Brain pericyte (primary cell): ENCODE measurements at places on chromosomes 7 and 10.

DNA sequence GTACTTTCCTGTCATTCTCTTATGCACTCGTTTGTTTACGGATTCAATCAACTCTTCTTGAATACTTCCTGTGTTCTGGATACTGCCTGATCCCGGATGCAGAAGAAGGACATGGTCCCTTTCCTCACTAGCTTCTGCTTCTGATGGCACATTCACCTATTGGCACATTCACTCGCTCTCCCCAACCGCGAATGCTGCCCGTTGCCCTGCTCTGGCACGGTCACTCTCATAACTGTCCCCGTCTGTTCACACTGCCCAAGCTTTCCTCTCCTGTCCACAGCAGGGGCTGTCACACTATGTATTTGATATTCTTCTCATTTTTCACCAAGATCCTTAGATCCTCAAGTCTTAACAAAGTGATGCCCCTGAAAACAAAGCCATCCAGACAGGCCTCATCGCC, 327.4 kb downstream of the PAXIP1 start:
- no peak for DNase-seq

- no peak for DNase-seq
Measured at GRCh38 chr10:822197-822596, 109.3 kb downstream of the LARP4B start.

- DNase-seq, result no peak
Measured at GRCh38 chr10:77230194-77230593, 407.4 kb downstream of the KCNMA1 start.

DNA sequence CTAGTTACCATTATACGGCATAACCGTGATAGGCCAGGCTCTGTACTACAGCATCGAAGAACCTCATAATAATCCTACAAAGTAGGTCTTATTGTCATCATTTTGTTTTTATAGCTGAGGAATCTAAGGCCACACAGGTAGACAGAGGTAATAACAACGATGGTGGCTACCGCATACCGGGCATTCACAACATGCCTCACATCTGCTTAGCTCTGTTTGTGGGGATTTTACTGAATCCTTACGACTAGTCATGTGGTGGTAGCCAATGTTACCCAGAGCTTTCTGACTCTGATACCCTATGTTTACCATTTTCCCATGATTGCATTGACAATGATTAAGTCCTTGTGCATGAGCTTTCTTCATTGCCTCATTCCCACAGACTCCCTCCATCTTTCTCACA, 269.4 kb downstream of the TCF7L2 start:
- no peak for DNase-seq

GRCh38 chr7:131633342-131633843, 77.0 kb upstream of the PODXL start:
- no peak for DNase-seq

GRCh38 chr7:66257481-66257880, 52.3 kb downstream of the TPST1 start:
- no peak for DNase-seq

DNA sequence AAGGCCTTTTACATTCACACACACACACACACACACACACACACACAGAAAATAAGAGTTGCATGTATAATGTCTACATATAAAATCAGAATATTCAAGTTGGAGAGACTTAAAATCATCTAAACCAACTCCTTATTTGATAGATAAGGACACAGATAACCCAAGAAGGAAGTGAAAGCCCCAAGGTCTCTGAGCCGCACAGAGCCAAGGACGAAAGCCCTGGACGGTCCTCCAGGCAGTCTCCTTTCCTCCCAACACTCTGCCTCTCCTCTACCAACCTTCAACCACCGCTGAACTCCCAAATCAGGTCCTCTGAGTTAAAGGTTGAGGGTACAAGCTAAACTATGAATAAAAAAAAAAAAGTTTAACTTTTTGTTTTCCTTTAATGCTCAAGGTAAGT, 28.2 kb downstream of the UBE2H start:
- DNase-seq, result no peak

DNA sequence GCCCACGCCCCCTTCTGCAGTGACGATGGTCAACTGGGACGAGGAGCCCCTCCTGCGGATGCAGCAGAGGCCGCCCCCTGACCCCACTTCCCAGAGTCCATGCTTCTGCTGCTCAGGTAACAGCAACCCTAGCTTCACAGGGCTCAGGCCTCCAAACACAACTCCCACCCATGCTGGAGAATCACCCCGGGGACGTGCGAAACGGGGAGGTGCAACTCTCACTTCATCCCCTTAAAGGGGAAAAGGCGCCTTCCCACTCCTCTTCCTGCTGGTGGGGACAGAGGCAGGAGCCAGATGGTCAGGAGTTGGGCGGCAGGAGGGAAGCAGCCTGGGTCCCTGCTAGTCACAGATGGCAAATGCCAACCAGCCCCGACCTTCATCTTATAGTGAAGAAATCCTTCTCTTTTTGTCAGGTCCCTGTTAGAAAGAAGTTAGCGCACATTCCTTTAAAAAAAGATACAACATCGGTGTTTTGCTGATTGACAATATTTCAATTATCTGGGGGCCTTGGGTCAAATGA, 155.4 kb downstream of the DIP2C start:
- DNase-seq, result no peak

DNA sequence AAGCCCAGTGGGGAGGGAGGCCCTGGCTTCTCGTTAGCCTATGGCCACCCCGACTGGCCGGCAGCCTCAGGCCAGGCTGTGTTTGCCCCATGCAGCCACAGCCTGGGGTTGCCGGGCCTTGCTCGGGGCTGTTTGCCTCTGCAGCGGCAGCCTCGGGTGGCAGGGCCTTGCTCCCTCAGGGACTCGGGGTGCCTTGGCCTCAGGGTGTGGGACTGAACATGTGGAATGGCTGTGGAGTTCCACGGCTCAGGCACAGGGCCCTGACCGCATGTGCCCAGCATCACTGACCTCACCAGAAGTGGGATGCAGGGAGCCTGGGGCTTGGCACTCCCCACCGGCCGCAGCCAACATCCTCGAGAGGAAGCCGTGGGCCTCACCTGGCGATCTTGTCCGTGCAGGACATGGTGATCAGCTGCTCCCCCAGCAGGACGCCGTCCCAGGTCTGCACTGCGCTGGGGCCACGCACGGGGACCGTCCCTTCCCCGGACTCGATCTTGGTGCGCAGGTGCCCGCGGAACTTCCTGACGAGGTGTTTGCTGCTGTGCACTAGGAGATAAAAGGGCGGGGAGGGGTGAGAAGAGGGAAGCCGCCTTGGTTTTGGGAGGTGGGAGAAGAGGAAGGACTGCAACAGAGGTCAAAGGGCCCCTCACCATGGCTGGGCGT, 160.5 kb downstream of the WDR37 start:
- no peak for DNase-seq

GRCh38 chr7:99624484-99624883, 7.7 kb downstream of the ZSCAN25 start:
- no peak for DNase-seq

DNA sequence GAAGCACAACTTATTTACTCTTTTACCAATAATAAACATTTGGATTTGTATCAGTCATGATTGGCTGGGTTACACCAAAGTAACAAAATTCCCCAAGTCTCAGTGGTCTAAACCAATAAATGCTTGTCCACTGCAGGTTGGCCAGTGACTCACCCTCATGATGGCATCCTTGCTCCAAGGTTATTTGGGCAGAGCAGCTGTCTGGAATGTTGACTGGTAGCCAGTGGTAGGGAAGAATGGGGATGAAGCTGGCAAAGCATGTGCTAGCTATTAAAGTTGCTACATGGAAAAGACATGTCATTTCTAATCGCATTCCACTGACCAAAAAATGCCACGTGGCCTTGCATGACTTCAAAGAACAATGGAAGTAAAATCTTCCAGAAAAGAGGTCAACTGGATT, 1168.7 kb upstream of the CELF2 start:
- DNase-seq, result no peak

DNA sequence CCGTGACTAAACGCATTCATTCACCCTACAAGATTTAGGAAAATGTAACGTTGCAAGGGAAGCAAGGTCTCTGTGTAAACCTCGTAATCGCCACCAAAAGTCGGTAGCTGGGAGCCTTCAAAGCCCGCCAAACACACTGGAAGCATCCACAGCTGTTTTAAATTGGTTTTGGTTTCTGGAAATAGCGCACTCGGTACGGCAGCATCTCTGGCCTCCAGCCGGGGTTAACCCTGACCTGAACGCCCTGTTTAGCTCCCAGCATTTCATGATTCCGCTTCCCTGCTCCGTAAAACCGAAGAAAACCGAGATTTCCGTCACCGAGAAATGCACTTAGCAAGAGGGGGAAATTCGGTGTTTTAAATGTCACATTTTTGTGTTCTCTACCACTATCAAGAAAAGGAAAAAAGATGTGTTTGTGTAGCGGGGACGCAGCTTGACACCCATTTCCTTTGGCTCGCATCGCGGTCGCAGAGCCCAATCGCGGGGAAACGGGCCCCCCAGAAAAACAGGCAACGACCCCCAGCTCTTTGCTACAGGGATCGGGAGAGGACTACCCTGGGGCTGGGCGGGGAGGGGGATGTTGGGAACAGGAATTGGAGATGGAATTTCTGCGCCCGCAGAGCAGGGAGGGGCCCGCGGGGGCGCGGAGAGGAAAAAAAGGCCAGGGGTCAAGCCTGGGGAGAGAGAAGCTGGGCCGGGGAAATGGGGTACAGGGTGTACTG, 646 bp downstream of the SGCE start:
- DNase-seq, result no peak

- no peak for DNase-seq
Measured at GRCh38 chr7:122306320-122307227, 2.0 kb upstream of the FEZF1 start.

GRCh38 chr7:149686011-149686410, 87.4 kb downstream of the ZNF467 start:
- DNase-seq, result no peak

- no peak for DNase-seq
Measured at GRCh38 chr10:126949161-126949503, 43.9 kb downstream of the DOCK1 start.

DNA sequence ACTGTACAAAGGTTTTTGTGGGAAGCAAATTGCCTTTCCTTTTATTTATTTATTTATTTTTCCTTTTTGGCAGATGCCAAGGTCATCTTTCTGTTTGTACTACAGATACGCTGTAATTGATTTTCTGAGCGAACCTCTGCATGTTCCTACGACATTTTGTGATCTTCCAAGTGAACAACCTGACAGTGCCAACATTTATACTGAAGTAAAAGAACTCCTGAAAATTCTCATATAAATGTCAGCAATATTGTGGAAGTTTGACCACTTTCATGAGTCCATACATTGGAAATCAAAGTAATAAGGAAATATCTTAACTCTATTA, 86.8 kb upstream of the EEPD1 start:
- DNase-seq, result no peak

DNA sequence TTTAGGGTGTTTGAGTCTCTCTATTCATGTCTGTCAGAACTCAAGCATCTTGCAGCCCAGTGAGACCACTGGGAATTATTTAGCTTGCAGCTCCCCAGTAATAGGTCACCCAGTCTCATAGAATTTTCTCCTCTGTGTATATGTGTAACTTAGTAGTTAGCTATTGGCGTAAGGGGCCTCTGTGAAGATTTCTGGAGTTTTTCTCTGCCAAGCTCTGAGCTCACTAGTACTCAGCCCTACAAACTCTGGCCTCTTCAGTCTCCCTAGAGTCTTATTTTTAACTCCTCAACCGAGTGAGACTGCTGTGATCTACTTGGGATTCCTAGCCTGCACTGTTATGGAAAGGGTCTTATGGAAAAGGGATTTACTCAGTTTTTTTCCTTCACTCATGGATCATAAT, 90.2 kb downstream of the PPP1R9A start:
- no peak for DNase-seq

- DNase-seq, result no peak
Measured at GRCh38 chr10:13390604-13391522, 42.8 kb upstream of the SEPHS1 start.

GRCh38 chr10:5293691-5294550, 70.8 kb upstream of the UCN3 start:
- no peak for DNase-seq

- DNase-seq, result no peak
Measured at GRCh38 chr7:130641497-130641896, 27.1 kb downstream of the COPG2 start.

DNA sequence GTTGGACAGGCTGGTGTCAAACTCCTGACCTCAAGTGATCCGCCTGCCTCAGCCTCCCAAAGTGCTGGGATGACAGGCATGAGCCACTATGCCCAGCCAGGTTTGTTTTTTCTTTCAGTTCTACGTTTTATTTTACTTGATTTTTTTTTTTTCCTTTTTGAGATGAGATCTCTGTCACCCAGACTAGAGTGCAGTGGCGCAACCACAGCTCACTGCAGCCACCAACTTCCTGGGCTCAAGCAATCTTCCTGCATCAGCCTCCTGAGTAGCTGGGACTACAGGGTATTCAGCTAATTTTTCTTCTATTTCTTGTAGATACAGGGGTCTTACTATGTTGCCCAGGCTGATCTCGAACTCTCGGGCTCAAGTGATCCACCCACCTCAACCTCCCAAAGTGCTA, 24.3 kb downstream of the GDI2 start:
- DNase-seq, result no peak

- DNase-seq, result peak; percentile 36
Measured at GRCh38 chr10:74502963-74503608, 323.3 kb upstream of the KAT6B start.

DNA sequence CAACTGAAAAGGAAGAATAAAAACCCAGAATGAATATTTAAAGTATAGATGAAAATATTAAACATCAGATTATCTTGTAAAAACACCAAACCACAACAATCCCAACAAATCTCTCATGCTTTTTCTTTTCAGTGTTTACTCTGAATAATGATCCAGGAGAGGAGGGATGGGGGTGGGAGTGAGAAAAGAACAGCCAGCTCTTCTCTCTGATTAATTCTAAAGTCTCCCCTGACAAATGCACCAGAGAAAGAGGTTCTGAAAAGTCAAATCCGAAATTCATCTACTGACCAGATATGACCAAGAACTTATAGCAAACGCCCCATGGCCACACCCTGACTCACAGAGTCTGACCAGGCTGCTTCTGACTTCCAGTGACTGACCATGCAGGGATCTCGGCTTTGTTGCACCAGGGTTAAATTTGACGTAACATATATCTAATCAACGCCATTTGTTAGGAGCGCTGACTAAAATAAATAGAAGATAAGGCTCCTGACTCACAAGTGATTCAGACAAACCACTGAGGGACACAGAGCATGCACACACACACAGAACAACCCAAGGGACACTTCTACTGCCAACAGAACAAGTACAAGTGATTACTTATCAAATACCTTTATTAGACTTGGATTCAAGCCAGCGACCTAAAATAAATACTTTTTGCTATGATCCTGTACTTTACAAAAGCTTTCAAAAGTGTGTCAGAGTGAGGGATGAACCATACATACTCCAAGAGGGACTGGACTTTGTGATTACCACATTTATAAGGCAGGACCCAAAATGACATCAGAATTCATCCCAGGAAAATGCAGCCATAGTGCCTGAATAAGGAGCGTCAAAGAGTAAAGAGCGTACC, 9.3 kb upstream of the SPOCK2 start:
- DNase-seq, result no peak

- no peak for DNase-seq
Measured at GRCh38 chr7:116361767-116362166, 137.8 kb upstream of the CAV2 start.

DNA sequence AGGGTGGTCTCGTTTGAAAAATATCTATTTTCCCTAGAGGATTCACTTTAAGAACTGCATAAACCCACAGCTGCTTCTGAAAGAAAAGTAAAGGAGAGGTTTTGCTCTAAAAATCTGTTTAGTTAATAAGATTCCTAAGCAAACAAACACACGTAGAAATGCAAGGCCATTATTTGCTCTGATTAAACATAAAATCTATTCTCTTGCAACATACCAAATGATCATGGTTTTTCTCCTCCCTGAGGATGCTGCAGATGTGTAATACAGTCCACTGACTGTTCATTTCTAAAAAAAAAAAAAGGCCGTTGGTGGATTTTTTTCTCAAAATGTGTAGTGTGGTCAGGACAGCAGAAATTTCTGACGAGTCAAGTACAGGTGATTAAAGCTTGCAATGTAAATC, 98.6 kb downstream of the BUB3 start:
- DNase-seq, result no peak
